ACHN (cell line): ENCODE measurements at places on chromosomes 1 and 21.

DNA sequence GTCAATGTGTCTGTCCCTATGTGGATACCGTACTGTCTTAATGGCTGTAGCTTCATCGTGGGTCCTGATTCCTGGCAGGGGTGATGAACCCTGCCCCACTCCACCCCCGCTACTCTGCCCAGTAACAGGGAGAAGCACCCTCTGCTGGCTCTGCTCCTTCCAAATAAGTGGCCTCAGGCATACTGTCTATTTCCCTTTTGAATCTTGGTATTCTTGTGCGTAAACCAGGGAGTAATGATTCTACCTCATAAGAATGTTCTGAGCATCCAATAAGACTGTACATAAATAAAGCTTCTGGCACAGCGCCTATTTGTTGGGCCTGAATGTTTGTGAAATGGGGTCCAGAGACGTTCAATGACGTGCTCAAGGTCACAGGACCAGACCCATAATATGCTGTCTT is 35.2 kb upstream of the CTPS1 start:
- DNase-seq, result peak; percentile 79

DNA sequence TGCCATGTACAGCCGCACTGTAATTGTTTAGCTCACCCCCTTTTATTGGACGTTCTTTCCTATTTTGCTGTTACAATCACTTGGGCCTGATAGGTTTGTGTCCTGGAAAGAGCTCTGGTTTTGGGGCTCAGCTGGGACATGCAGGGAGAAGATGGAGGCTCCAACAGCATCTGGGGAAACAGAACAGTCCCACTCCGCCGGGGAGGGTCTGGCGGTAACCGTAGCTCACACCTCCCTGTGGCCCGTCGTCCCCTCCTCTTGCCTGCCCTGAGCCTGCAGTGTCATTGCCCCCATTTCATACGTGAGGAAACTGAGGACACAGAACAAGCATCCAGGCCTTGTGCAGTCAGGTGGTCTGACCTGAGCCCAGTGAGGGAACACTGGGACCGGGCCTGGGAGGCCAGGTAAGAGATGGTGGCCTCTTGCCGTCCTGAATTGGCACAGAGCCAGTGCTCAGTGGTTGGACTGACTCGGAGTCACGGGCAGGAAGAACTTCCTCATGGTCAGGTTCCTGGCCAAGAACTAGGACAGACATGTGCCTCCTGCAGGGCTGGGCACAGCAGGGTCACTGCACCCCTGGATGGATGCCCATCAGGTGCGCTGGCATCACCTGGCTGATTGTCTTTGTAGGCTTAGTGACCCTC is 41.8 kb downstream of the S100B start:
- DNase-seq, result no peak

DNA sequence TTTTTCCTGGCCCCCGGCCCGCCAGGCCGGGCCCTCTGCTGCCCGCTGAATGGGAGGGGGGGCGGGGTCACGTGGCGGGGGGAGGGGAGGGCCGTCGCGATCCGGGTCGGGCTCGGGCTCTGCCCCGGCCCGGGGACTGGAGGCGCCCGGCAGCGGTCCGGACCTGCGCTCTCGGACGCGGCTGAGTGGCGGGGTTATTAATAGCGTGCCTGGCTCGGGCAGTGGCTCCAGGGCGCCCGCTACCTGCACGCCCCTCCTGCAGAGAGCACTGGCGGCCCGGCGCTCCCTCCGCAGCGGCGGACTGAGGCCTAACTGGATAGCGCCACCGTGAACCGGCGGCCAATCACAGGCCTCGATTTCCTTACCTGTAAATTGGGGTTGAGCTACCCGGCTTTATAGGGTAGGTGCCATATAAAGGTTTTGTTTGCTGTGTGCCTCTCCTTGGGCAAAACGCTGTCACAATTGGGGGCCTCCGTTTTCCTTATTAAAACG is 28.1 kb downstream of the AHDC1 start:
- peak; percentile 53 for DNase-seq

DNA sequence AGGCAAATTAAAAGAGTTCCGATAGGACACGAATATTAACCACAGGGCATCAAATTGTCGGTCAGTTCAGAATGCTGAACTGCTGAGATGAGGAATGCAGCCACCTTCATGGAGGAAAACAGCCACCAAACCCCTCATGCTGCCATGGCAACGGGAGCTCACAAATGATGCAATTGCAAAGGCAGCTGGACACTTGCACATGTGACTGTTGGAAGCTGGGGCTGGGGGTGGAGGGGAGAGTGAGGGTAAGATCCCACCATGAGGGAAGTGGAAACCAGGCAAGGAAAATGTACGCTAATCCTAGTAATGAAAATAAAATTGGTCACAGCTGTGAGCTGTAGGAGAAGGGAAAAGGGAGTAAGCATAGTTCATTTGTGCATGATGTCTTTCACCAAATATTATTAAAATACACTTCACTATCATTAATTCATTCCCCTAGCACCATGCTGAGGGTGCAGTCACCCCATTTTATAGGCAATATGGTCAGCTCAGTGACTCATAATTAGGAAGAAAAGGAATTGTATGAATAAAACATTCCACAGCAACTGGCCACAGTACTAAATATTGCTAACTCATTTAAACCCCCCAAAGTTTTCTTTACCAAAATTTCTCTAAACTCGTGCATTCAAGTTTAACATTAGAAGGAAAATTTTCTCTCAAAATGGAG is 15.3 kb downstream of the BECN2 start:
- DNase-seq, result peak; percentile 44

DNA sequence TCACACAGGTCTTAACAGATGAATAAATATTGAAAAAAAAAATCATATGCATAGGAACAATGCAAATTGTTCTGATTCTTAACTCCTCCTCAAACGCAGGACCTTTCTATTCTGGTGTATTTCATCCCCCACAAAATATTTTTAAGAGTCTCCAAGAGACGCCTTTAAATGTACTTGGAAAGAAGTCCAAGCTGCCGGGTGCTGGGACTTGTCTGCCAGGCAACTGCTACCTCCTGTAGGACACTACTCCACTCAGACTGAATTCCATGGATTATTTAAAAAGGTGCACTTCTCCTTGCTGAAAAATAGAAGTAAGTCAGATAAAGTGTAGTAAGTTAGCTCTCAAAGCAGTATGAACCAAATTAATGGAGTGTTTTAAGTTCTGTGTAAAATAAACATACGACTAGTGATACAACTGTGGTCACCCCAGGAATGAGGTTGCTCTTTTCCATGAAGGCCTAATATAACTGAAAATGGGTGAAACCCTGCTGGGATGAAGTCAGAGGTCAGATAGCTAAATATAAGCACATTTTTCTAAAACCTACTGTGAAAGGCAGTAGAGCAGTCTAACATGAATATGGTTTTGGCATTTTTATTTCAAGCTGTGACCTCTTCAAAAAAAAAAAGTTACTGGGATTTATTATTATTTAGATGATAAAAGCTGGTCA is 189.2 kb upstream of the PBX1 start:
- no peak for DNase-seq

DNA sequence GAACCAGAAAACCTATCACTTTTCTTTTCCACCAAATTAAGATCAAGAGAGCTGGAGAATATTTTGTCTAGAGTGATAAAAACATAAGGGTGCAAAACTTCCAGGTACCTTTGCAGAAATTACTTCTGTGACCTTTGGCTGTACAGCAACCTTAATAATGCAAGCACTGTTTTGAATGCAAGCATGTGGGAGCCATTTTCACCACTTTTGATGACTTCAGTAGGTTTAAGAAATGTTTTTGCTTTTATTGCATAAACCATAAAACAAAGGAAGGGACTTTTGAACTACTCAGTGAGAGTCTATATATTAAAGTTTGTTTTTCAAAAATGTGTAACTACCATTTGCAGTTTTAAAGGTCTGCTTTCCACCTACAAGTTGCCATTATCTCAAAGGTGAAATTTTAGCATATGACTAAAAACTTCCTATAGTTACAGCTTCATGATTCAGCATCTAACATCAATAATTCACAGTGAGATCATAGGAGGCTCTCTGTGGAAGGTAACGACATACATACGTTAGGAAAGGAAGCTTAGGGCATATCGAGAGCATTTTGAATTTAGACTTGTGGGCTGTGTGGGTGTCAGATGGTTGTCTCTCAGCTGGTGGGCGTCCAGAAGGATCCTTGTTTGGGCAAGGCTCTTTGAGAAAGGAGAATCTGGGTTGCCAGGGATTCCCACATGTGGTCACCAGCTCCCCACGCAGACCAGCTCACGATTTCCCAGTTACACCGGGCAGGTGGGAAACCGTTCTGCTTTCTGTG is 1.1 kb upstream of the GADD45A start:
- DNase-seq, result peak; percentile 6

DNA sequence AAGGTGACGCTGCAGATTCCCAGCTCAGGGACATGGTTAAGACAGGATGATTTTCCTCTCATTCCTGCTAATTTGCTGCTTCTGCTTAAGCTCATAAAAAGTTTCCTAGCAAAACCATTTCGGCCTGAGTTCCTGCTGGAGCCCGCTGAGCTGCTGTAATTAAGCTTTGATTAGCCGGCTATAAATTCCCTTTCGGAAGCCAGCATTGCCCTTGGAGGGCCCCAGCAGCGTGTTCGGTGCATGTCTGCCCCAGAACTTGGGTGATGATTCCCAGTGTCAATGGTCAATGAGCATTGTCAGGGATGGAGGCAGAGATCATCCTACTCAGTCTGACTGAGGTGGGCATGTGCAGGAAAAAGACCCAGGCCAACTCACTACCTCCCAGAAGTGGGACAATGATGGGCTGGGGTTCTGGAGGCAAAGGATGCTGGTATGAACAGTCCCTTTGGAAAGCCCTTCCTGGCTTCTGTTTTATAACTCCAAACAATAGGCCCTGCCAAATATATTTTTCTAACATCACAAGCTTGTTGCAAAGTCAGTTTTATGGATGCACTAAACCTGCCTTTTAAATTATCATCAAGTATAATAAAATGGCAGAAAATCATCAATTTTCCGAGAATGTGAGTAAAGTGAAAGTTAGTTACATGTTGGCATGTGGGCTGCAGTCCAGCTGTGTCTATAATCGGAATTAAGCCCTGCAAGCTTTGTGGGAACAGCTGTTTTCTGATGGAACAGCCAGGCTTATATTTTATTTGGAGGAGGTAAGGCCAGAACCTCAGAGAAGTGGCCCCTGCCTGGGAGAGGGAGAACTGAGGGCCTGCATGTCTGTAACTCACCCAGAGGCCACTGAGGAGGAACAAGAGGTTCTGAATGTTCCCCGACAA is 257.1 kb downstream of the GRIK3 start:
- no peak for DNase-seq

DNA sequence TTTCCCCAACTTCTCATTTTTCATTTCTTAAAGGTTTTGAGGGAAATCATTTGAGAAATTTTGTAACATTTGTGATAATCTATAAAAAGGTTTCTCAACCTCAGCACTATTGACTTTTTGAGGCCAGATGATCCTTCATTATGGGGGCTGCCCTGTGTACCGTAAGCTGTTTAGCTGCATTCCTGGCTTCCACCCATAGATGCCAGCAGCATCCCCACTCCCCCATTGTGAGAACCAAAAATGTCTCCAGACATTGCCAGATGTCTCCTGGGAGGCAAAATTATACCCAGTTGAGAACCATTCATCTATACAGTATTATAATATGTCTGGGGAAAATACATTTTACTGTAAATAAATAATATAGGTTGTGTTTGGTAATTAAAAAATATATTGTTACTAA is 146.0 kb downstream of the PBX1 start:
- peak; percentile 25 for DNase-seq

DNA sequence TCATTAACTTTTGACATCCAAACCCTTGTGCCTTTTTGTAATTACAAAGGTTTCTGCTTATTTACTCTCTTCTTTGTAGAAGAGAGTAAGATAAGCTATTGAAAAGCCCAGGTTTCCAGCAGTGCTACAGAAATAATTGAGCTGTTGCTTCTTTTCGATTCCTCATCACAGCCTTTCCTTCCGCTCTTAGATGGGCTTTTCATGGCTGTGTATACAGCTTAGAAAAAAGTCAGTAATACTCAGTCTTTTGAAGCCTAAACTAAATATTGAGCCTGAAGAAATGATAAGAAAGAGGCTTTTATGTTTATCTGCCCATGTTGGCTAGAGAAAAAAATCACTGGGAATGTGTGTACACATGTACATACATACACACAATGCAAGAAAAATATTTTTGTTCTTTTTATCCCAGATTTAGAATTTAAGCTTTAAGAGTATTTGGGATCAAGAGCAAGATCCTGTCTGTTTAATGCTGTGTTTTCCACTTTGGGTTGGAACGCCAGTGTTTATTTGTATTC is 172.4 kb downstream of the VPS13D start:
- DNase-seq, result no peak

DNA sequence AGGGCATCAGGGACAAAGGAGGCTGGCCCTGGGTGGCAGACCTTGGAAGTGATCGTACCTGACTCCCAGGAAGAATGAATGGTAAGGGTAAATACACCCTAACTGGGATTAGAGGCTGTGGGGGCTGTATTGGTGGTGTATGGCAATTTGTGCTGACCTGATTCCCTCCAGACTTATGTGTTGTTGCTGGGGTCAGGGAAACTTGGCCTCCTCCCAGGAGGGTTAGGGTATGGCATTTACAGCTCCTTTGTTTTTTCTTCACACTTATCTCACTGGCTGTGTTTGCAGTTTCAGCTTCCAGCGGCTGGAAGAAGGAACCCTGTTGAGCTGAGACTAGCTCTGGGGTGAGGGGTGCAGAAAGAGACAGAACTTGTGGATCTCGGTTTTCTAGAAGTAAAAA is 8.2 kb downstream of the VANGL1 start:
- DNase-seq, result no peak

DNA sequence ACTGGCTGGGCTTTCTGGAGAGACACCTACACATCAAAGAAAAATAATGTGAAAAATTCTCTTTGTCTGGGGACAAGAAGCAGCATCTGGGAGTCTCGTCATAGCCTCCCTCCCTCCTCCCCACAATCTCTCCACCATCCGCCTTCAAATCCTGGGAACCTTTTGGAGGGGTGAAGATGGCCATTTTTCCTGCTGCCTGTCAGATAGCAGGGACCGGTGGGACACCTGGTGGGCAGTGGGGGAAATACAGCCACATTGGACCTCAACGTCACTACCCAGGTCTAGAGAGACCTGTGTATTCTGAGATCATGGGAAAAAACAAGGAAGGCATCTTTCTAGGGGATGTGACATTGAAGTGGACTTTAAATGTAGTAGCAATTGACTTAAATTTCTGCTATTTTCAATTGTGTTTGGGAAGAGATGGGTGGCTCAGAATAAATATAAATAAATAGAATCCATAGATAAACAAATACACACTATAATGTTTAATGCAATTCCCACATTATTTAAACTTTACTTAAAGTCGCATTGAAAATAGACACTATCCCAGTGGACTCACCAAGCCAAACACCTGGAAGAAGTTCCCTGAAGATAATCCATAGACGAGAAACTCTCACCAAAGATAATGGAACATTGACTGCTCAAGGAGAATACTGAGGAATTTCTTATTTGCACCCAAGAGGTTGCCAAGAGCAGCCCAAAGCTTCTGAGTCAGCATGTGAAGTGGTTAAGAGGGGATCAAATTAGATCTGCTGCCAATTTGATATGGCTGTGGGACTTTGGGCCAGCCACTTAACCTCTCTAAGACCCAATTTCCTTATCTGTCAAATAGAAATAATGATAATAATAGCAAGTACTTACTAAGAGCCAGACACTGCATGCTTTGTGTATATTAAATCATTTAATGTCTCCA is 147.6 kb upstream of the CAMK1G start:
- DNase-seq, result peak; percentile 72

- DNase-seq, result peak; percentile 84
Measured at GRCh38 chr1:214557952-214558735, 6.7 kb upstream of the PTPN14 start.
